ENCODE measurements at places on chromosomes 16 and 17.

GRCh38 chr17:34607917-34608316 is 28.5 kb downstream of the TMEM132E start:
- no peaks in the 10 kb centered on the region for H3K36me3 ChIP-seq
- H3K4me1 ChIP-seq = no peaks in the 10 kb centered on the region
- no peak for DNase-seq
- no peak overlapping the region for H3K4me3 ChIP-seq

- H3K27ac ChIP-seq = no peak overlapping the region
- H3K4me1 ChIP-seq = peaks cover 2% of the 10 kb centered on the region
- H3K4me3 ChIP-seq = no peak overlapping the region
Measured at GRCh38 chr17:63420868-63421680, 25.0 kb downstream of the CYB561 start.

DNA sequence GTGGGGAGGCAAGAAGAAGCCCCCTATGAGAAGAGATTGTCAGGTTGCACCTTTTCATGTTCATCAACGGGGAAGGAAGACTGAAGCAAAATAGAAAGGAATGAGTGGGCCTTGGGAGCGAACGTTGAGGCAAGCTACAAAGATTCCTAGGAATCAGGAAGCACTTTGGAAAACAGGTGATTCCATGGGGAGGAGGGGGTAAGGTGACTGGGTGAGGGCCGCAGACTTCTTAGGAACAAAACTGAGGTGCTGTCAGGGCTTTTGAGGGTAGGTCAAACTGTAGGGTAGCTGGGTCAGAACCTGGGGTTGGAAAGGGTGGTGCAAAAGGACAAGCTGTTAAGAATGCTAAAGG is 528 bp downstream of the ITFG1 start:
- peak overlapping the region; percentile 98 for H3K4me3 ChIP-seq
- peaks cover 30% of the 10 kb centered on the region for H3K4me1 ChIP-seq
- H3K27me3 ChIP-seq = no peaks in the 10 kb centered on the region
- peak overlapping the region; percentile 99 for H3K27ac ChIP-seq
- H3K36me3 ChIP-seq = peaks cover 13% of the 10 kb centered on the region

GRCh38 chr16:27316038-27316680 is 2.4 kb downstream of the IL4R start:
- peak overlapping the region; percentile 76 for H3K27ac ChIP-seq
- no peaks in the 10 kb centered on the region for H3K36me3 ChIP-seq
- H3K4me1 ChIP-seq = peaks cover 39% of the 10 kb centered on the region
- DNase-seq = no peak
- H3K27me3 ChIP-seq = no peaks in the 10 kb centered on the region
- H3K4me3 ChIP-seq = peak overlapping the region; percentile 27

- no peak overlapping the region for H3K27ac ChIP-seq
- H3K36me3 ChIP-seq = peaks cover 2% of the 10 kb centered on the region
- no peaks in the 10 kb centered on the region for H3K27me3 ChIP-seq
- peak; percentile 41 for DNase-seq
- no peak overlapping the region for H3K4me3 ChIP-seq
Measured at GRCh38 chr17:46942441-46943217, 19.7 kb downstream of the GOSR2 start.

DNA sequence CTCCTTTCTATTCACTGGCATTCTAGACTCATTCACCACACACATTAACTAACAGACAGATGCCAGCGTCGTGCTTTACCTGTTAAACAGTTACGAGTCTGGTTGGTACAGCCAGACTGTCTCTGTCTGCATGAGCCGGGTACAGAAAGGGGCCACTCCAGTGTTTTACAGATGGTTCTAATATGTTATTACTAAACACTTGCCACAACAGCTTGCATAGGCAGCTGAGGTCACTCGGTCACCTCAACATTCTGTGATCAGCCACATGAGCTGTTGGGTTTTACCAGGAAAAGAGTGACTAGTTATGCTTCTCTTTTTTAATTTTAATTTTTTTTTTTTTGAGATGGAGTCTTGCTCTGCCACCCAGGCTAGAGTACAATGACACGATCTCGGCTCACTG is 25.2 kb downstream of the CD300A start:
- H3K27me3 ChIP-seq = no peaks in the 10 kb centered on the region
- peaks cover 13% of the 10 kb centered on the region for H3K36me3 ChIP-seq
- DNase-seq = no peak
- H3K4me3 ChIP-seq = no peak overlapping the region
